ENCODE measurements at places on chromosomes 5 and 9. TPM values are rescaled to one million over a fixed set of nuclear protein-coding genes. Genes with fewer than 3 reads are reported as not detected.

The GRIN3A gene
- 0.30 TPM for total RNA-seq

GRCh38 chr5:143636931-143637528, 174.9 kb upstream of the HMHB1 start:
- no peak for DNase-seq
- no peaks in the 10 kb centered on the region for H3K27me3 ChIP-seq
- H3K4me3 ChIP-seq = peak overlapping the region; percentile 20
- peak overlapping the region; percentile 84 for H3K27ac ChIP-seq
- H3K4me1 ChIP-seq = peaks cover 47% of the 10 kb centered on the region

DNA sequence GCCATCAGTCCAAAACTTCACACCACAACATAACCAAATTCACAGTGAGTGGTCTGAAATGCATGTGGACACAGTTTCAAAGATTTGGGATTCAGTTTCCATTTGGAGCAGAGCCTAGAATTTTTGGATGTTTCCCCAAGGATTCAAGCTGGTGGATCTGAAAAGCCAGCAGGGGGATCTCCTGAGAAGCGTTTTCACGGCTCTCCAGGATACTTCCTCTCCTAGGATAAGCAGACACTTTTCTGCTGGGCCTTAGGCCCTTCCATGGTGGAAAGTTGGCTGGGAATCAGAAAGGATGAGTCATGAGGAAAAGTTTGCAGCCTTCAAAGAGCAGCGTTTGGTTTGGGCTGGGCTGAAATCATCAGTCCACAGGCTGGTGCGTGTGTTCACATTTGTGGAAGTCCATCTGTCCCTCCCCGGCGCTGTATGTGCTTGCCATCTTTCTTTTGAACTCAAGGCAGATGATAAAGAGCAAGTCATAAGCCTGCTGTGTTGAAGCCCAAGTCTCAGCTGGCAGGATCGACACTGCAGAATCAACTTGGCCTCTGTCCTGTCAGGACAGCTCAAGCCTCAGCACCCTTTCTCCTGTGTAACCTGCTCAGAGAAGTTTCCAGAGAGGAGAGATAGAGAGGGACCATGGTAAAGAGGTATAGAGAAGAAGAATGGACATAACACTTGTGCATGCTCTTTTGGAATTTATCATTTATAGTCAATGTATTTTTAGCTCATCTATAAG, 152.6 kb upstream of the MSX2 start:
- H3K4me1 ChIP-seq = peaks cover 61% of the 10 kb centered on the region
- H3K27ac ChIP-seq = peak overlapping the region; percentile 85
- no peaks in the 10 kb centered on the region for H3K27me3 ChIP-seq
- H3K4me3 ChIP-seq = peak overlapping the region; percentile 36
- peak; percentile 90 for DNase-seq
- no peaks in the 10 kb centered on the region for H3K36me3 ChIP-seq

The PLGRKT gene
- total RNA-seq = 13.9 TPM

DNA sequence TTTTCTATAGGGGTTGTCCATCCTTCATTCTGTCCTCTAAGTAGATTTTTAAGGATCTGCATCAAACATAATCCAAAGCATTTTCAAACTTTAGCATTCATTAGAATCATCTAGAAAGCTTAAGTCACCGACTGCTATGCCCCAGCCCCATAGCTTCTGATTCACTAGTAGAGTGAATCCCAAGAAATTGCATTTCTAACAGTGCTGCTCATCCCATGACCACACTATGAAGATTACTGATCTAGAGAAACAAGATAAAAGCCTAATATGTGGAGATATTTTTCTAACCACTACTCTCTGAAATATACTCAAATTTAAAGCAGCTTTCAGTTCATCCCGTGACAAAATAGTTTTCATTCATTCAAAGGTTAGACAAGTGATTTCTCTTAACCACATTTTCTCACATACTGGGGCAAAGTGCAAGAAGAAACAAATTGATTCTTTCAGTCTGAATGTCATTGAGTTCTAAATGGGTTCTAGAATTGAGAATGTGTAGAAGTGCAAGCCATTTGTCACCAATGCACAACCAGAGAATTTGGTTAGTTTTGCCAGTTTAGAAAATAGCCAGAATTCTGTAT, 286.9 kb upstream of the CD180 start:
- peaks cover 12% of the 10 kb centered on the region for H3K27me3 ChIP-seq
- no peak overlapping the region for H3K4me3 ChIP-seq
- H3K27ac ChIP-seq = no peak overlapping the region
- no peak for DNase-seq
- H3K36me3 ChIP-seq = no peaks in the 10 kb centered on the region

GRCh38 chr9:136074706-136075105, 20.4 kb downstream of the NACC2 start:
- no peak overlapping the region for H3K27ac ChIP-seq
- H3K27me3 ChIP-seq = no peaks in the 10 kb centered on the region

GRCh38 chr9:129471201-129472019, 149.5 kb downstream of the C9orf50 start:
- no peak for DNase-seq
- H3K27ac ChIP-seq = peak overlapping the region; percentile 78
- H3K4me3 ChIP-seq = no peak overlapping the region
- H3K27me3 ChIP-seq = no peaks in the 10 kb centered on the region

DNA sequence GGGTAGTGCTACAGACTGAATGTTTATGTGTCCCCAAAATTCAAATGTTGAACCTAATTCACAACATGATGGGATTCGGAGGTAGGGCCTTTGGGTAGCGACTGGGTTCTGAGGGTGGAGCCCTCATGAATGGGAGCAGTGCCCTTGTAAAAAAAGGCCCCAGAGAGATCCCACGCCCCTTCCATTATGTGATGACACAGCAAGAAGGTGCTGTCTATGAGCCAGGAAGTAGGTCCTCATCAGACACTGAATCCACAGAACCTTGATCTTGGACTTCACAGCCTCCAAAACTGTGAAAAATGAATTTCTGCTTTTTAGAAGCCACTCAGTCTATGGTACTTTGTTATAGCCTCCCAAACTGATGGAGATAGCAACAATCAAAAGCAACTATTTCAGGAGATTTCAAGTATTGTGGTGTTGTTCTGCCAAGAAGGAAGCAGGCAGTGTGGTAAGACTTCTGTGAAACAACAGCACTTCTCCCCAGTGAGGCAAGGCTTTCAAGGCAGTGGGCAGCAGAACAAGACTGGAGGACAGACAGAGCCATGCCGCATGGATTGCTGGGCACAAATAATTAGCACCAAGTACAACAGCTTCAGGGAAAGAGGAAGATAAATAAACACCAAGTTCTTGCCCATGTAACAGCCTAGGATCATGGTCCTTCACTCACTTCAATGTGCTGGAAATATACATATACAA, 76.1 kb downstream of the OR2K2 start:
- H3K4me3 ChIP-seq = no peak overlapping the region
- no peaks in the 10 kb centered on the region for H3K36me3 ChIP-seq
- DNase-seq = no peak
- H3K4me1 ChIP-seq = peaks cover 10% of the 10 kb centered on the region
- no peak overlapping the region for H3K27ac ChIP-seq

DNA sequence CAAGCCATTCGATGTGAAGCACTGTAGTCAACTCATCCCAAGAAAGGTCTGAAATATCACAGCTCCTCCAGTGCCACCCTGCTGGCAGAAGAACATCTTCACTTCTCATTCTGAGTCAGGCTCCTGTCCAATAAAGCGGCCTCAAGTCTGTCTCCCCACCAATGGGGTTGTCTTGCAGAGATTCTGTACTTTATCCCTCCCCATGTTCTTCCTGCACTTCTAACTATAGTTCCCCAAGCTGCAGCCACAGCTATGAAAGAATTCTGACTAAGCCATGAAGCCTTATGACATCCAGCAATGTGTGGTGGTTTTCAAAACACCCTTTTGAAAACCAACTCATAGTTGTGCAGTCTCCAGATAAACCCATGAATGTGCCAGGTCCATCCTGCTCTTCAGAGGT, 6.8 kb downstream of the MACROH2A1 start:
- DNase-seq = no peak
- peak overlapping the region; percentile 50 for H3K27ac ChIP-seq
- H3K4me1 ChIP-seq = peaks cover 38% of the 10 kb centered on the region
- H3K27me3 ChIP-seq = no peaks in the 10 kb centered on the region
- H3K36me3 ChIP-seq = peaks cover 13% of the 10 kb centered on the region

DNA sequence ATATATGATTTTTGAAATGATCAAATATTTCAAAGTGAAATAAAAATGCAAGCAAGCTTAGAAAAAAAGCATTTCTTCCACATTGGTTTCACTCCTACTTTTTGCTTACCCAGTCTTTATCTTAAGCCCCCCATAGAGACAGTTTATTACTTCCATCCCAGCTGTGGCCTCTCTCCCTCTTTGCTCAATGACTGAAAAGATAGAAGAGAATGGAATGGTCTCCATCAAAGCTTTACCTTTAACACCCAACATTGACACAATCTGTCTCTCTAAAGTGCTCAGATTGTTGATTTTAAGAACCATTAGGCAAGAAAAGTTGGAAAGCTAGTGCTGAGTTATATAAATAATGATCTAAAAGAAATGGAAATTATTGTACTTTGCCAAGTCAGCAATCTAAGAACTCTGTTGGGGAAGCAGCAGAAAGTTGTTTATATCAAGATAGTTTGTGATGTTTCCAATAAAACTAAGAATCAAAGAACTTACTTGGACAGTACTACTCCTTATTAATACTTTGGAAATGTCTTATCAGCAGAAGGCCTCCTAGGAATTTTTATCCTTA, 277.5 kb upstream of the NREP start:
- no peaks in the 10 kb centered on the region for H3K27me3 ChIP-seq
- H3K36me3 ChIP-seq = peaks cover 6% of the 10 kb centered on the region
- H3K4me1 ChIP-seq = no peaks in the 10 kb centered on the region
- no peak overlapping the region for H3K27ac ChIP-seq

- H3K27me3 ChIP-seq = no peaks in the 10 kb centered on the region
- no peak overlapping the region for H3K27ac ChIP-seq
- H3K4me1 ChIP-seq = no peaks in the 10 kb centered on the region
- no peak for DNase-seq
- H3K36me3 ChIP-seq = peaks cover 10% of the 10 kb centered on the region
Measured at GRCh38 chr5:88290801-88291200, 22.2 kb upstream of the TMEM161B start.

The CARTPT gene
- not detected for total RNA-seq
